ENCODE measurements at places on chromosomes 3 and 15. TPM values are rescaled to one million over a fixed set of nuclear protein-coding genes. Genes with fewer than 3 reads are reported as not detected.

CHRFAM7A gene
- under 0.01 TPM for total RNA-seq

TMEM108 gene
- total RNA-seq: 0.23 TPM

SPATA12 gene
- not detected for total RNA-seq

OSTN gene
- 1.8 TPM for total RNA-seq

PPP2R3A gene
- 6.5 TPM for total RNA-seq

KCNAB1 gene
- 3.5 TPM for total RNA-seq

CFAP20DC gene
- total RNA-seq: 2.7 TPM

TRPC1 gene
- total RNA-seq: 35.5 TPM

SLC38A3 gene
- total RNA-seq: not detected

INTS14 gene
- total RNA-seq: 25.5 TPM

COL6A6 gene
- total RNA-seq: 0.30 TPM

All from smooth muscle cell of the umbilical artery (primary cell).